ENCODE measurements at places on chromosomes 12 and 14.

DNA sequence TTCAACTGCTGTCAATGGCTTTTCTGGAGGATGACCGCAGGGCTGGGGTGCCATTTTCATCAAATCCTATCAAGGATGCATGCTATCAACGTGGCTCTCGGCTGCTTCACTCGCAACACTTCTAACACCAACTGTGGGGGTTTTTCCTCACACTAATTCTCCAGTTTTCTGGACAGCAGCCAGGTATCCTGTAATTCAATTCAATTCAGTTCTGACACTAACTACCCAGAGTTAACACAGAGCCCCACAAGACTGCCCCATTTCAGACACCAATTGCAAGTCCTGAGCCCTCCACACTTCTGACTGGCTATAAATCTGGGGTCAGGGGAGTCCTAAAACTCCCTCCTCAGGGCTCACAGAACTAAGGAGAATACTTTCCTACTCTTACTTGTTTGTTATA is 55.3 kb upstream of the TMCC3 start:
- DNase-seq: no peak

DNA sequence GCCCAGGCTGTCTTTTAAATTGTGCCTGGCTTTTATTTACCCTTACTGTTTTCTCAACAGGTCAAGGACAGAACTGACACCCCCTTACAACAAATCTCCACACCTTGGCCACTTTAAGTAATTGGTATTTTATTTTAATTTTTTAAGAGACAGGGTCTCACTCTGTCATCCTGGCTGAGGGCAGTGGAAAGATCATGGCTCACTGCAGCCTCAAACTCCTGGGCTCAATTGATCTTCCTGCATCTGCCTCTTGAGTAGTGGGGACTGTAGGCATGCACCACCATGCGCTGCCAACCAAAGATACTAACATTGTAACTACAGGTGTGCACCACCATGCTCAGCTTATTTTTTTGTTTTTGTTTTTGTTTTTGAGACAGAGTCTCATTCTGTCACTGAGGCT is 109.8 kb downstream of the PTPN11 start:
- no peak for DNase-seq

GRCh38 chr14:50979941-50980850 is 35.9 kb upstream of the PYGL start:
- no peak for DNase-seq

DNA sequence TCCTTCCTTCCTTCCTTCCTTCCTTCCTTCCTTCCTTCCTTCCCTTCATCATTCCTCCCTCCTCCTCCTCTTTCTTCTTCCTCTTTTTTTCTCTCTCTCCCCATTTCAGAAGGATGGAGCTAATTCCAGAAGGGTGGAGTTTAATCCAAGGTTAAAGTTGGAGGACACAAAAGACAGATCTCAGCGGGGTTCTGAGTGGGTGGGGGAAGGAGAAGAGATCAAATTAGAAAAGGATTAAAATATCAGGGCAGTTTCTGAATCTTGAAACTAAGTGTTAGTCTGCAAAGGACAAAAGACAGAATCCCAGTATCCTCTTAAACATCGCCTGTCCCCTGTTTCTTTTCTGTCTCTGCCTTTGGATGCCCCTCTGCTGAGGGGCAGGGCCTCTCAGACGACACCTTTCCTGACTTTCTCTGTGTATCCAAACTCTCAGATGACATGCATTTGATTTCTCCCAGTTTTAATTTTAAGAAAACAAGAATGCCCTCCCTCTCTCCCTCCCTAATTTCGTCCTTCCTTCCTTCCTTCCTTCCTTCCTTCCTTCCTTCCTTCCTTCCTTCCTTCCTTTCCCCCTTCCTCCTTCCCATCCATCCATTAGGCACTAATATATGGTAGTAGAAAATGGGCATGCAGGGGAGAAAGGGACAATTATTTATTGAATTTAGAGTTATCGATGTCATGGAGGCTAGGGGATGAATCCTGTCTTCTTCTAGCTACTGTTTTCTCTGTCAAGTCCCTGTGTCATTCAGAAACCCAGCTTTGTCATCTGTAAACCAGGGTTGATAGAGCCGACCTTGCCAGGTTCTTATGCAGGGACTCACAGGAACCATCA is 269.1 kb downstream of the VRK1 start:
- DNase-seq: no peak

- no peak for DNase-seq
Measured at GRCh38 chr14:89215531-89215930, 201.5 kb downstream of the FOXN3 start.

GRCh38 chr14:68230950-68231717 is 411.6 kb downstream of the RAD51B start:
- DNase-seq: no peak

GRCh38 chr12:67327466-67327865 is 58.3 kb downstream of the CAND1 start:
- DNase-seq: no peak

DNA sequence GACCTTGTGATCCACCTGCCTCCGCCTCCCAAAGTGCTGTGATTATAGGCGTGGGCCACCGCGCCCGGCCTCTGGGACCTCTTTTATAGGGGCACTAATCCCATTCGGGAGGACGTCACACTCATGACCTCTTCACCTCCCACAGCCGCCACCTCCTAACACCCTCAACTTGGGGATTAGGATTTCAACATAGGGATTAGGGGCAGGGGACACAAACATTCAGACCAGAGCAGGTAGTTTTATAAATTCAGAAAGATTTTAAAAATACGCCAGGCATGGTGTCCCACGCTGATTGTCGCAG is 49.4 kb downstream of the TPCN1 start:
- no peak for DNase-seq

GRCh38 chr14:25003537-25003936 is 46.4 kb downstream of the STXBP6 start:
- DNase-seq: no peak

DNA sequence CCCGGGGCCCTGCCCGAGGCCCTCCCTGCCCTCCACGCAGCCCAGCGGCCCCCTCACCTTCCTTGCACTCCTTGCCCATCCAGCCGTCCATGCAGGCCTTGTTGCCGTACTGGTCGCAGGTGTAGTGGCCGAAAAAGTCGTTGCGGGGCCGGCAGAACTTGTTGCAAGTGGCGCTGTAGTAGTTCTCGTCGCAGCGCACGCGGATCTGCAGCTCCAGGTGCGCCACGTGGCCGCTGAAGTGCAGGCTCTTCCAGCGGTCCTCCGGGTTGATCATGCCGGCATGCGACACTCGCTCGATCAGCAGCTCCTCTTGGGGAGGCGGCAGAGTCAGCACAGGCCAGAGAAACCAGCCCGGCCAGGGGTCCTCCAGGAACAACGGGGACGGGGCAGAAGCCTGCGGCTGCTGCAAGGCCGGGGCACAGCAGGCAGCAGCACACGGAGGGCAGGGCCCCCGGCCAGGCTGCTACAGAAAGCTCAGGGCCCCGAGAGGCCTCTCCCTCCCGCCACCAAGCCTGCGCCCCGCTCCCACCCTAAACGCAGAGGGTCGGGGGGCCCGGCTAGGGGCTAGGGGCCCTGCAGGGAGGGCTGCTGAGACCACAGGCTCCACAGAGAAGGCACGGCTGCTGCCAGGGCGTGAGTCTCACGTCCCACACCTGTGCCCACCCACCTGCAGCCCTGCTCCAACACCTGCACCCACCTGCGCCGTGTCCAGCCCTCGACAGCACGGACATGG is 12.7 kb downstream of the JAG2 start:
- no peak for DNase-seq

- no peak for DNase-seq
Measured at GRCh38 chr14:100772607-100773165, 46.0 kb downstream of the DLK1 start.

- no peak for DNase-seq
Measured at GRCh38 chr12:132289356-132290202, 39.8 kb downstream of the GALNT9 start.

DNA sequence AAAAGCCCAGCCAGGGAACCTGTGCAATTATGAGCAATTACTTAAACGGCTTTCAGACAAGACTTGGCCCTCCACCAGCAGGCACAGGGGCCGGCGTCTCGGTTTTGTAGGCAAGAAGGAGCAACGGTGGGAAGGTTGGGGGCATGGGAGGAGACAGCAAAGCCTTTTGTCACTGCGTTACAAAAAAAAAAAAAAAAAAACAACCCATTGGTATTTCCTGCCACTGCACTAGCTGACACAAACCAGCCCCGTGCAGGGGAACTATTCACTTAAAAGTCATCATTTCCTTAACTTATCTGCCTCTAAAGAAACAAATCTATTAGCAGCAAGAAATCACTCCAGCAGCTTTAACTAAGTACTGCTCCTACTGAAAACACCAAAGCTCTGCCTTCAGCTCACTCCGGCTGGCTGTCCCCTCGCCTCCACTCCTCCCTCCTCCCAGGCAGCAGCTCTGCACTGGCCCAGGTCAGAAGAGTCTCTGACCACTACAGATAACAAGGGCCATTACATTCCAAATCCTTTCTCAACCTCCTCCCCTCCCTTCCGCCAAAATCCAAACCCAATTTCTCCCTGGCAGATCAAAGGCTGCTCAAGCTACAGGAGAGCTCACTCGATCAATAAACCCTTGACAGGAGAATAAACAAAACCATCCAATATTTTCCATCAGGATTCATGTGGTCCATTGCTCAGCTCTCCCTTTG is 105.2 kb upstream of the CDKN3 start:
- DNase-seq: no peak

DNA sequence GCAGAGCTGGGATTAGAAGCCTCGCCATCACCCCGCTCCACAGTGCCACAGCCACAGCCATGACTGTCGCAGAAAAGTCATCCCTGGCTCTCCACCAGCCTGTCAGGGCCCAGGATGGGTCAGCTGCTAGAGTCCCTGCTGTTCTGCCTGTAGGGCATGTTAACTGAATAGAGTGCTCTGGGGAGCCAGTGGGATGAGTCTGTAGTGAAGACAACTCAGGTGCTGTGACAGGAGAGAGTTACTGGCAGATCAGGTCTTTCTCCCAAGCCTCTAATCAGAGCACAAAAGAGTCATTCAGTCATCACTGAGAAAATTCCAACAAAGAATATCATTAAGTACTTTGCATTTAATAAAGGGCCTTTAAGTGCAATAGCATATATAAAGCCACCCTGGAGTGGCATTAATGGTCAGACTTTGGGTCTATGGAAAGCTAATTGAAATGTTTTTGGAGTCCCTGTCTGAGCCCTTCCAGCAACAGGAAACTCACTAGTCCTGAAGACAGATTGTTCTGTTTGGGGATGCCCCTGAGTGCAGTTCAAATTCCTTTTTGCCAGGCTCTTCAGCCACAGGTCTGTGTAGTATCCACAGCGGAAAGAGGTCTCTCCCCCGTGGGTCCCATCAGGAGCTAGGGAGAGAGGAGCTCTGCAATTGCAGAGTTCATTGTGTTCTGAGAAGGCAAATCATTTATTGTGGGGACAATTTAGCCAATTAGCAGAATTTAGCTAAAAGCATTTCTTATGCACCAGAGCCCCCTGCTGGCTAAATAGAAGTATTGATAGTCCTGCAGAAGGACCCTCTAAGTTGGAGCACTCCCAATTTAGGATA is 45.2 kb upstream of the C14orf132 start:
- DNase-seq: no peak

DNA sequence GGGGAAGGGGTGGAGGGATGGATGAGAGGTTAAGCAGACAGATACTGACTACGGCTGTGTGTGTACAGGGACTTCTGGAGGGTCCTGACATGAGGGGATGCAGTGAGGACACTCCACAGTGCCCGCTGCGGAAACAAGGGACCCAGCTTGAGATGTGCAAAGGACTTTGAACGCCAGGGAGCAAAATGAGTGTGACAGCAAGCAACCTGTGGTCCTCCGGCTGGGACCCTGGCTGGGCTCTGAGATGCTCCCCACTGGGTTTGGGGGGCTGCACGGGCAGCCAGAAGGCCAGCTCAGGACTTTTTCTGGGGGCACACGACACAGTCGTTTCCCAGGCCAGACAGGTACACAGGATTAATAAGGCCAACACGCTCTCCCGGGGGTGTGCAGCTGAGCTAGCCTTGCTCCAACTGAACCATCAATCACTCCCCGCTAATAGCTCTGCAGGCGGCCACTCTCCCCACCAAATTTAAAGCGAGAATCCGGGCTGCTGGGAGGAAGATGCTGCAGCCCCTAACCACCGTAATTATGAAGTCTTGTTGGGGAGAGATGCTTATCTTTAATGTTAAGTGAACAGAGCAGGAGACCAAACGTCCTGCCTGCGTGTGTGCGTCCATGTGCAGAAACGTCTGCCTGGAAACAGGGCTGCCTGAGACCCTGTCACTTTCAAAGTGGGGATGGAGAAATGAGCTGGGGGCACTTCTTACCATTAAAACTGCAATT is 51.6 kb upstream of the DLK1 start:
- no peak for DNase-seq

DNA sequence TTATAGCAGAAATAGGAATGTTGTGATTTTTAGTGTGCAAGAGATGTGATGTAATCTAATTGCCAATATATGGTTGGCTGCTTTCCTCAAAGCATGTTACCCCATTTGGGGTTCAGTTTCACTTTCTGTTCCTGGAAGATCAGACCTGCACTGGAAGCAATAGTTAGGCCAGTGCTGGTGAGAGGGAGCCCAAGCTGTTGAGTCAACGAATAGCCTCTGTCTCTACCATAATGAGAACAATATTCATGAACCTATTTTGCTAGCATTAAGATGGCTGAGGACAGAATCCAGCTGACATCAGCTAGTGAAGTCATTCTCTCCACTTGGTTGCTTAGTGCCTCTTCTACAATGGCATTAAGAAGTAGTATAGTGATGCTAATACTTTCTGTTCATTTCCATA is 379.9 kb upstream of the DCN start:
- DNase-seq: no peak

DNA sequence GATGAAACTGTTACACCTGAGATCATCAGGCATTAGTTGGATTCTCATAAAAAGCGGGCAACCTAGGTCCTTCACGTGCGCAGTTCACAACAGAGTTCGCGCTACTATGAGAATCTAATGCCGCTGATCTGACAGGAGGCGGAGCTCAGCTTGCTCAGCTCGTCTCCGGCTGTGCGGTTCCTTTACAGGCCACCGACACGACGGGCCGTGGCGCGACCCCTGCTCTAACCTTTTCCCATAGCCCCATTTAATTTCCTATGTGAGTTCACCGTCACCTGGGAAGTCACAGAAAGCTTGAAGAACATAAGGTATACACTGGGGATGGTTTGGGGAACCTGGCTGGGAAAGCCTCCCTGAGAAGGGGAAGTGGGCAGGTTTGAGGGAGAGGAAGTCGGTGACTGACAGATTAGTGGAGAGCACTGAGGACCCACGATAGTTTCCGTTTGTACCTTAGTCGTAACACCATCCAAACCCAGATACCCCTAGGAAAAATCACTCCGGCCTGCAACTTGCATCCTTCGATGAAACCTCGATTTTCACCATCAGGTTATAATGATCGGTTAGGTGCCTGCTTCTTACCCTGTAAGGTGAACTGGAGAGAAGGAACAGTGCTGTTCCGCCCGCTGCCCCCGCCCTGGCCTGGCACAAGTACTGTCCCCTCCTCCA is 2.8 kb upstream of the AAAS start:
- no peak for DNase-seq

- no peak for DNase-seq
Measured at GRCh38 chr12:67617629-67618028, 30.9 kb upstream of the DYRK2 start.

DNA sequence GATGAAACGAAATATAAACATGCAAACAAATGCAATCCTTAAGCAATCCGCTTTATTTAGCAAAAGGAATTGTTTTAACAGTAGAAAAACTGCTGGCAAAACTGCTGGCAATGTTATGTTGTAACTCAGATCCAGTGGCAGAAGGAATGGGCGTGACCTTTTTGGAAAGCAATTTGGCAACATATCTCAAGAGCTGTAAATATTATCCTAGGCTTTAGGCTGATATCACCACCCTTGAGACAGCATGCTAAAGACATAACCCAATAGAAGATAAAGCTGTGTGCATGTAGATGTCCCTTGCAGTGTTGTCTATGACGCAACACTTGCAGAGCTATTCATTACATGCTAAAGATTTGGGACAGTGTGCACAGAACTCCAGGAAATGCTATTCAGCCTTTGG is 138.5 kb downstream of the DICER1 start:
- no peak for DNase-seq
